ENCODE measurements at places on chromosomes 6 and 20.

DNA sequence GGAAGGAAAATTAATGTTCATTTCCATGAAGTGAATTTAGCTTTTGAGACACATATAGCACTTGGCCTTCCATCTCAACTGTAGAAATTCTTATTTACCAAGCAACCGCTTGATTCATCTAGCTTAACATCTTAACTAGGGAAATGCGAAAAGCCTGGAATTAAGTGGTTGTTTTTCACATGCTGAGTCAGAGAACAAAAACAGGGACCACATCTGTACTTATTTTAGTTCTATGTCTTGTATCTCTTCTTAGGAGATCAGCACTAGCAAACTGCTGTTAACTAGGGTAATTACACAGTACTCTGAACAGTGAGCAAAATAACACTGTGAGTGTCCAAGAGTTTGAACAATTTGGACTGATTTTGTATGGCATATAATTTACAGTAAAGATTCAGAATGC is 590.9 kb upstream of the NRSN1 start:
- no peak for DNase-seq

DNA sequence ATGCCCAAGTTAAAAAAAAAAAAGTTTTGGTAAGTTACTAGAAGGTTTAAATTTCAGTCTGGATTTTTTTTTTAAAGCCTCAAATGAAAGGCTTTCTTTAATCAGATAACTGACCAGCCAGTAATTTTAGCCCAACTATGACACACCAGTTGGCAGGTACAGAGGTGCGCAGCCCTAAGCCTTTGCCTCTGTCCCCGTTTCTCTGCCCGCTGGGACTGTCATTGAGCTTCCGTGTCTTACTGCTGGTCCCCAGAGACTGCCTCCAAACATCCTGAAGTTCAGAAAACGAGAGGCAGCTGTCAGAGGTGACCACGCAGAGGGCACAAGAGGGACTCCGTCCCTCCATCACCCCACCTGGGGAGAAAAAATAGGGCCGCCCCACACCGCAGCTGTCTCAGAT is 118.2 kb downstream of the RPS12 start:
- DNase-seq = no peak

DNA sequence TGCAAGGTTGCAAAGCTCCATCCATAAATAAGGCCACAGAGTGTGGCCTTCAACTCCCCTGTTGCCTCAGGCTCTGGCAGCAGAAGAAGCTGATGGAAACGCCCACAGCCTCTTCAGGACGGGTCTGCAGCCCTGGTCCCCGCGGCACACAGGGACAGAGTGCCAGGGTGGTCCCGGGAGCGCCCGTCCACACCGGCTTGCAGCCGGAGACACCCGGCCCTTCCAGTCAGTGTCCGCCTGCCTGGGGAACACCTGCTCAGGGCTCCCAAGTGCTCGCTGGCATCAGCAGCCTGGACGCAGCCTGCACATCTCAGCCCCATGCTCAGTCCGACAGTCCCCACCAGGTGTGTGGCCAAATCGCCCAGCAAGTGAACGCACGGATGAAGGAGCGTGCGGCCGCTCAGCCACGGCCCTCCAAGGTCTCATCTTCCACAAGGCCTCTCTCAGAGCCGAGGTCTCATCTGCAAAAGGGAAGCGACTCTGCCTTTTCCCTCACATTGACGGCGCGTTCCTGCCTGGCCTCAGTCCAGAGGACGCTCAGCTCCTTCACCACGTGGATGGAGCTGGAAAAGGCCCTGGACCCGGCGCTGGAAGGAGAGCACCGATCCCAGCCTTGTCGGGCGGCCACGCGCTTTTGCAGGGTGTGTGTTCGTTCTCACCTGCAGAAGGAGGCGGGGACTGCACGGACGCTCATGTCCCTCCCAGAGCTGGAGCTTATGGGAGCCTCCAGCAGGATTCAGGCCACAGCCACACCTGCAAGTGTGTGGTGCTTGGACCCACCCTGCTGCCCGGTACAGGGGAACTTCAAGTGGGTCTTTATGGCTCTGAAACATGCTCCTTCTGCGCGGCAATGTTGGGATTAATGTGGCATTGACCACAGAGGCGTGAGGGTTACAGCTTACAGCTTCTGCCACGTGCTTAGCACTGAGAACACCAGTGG is 180.4 kb downstream of the DLL1 start:
- DNase-seq = no peak

GRCh38 chr20:63234693-63235398 is 859 bp upstream of the BIRC7 start:
- DNase-seq = no peak

DNA sequence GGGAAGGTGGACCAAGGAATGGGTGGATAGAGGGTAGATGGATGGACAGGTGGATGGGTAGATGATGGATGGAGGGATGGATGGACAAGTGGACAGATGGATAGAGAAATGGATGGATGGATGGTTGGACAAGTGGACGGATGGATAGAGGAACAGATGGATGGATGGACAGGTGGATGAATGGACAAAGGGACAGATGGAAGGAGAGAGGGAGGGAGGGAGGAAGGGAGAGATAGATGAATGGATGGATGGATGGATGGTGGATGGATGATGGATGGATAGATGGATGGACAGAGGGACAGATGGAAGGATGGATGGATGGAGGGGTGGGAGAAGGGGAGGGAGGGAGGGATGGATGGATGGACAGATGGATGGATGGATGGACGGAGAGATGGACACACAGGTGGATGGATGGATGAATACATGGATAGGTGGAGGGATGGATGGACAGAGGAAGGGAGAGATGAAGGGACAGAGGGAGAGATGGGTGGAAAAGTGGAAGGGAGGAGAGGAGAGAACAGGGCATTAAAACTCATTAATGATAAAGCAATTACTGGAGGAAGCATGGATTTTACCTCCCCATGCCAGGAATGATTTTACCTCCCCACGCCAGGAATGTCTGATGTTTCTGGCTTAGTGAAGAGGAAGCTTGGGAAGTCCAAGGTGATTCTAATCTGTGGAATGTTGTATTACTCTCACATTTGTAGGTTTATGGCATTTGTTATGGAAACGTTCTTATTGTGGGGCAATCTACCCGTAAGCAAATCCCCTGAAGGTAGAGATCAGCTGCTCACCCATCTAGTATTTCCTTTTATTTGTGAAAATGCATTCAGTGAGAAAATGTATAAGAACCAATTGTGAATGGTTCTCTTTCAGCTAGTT is 383.3 kb downstream of the TAF4 start:
- DNase-seq = no peak

DNA sequence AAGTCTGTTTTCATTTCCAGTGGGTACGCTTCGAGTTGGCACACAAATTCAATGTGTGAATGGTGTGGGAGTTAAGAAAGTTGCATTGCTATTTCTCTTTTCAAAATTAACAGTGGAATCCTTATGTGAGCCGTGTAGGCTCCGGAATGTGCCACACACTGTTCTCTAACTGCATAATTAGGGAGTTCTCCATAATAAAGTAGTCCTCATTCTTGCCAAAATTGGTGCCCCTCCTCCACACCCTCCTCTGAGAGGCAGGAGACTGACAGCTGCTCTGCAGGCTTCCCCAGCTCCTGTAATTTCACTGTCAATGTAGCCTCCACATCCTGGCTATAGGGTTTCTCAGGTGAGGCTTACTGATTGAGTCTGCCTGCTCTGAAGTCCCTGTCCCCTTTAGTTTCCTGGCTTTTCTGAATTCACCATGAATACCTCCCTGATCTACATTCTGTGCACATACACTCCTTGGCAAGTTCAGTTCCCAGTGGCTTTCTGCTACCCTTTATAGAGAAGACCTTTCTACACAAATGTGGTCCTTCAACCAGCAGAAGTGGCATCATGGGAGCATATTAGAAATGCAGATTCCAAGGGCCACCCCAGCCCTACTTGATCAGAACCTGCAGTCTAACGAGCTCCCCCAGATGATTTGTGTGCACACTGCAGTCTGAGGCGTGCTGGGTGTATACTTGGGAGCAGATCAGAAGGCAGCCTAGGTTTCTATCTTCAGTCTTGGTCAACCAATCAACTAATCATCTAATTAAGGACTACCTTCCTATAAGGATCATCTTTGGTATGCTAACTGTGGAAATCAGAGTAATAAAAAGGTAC is 19.9 kb upstream of the CCN6 start:
- DNase-seq = no peak

DNA sequence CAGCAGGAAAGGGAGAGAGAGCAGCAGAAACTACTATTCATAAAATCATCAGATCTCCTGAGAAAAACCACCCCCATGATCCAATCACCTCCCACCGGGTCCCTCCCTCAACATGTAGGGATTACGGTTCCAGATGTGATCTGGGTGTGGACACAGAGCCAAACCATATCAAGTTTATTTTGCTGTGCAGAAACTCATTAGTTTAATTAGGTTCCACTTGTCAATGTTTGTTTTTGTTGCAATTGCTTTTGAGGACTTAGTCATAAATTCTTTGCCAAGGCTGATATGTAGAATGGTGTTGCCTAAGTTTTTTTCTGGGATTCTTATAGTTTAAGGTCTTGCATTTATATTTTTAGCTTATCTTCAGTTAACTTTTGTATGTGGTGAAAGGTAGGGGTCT is 422.0 kb upstream of the HS3ST5 start:
- no peak for DNase-seq

DNA sequence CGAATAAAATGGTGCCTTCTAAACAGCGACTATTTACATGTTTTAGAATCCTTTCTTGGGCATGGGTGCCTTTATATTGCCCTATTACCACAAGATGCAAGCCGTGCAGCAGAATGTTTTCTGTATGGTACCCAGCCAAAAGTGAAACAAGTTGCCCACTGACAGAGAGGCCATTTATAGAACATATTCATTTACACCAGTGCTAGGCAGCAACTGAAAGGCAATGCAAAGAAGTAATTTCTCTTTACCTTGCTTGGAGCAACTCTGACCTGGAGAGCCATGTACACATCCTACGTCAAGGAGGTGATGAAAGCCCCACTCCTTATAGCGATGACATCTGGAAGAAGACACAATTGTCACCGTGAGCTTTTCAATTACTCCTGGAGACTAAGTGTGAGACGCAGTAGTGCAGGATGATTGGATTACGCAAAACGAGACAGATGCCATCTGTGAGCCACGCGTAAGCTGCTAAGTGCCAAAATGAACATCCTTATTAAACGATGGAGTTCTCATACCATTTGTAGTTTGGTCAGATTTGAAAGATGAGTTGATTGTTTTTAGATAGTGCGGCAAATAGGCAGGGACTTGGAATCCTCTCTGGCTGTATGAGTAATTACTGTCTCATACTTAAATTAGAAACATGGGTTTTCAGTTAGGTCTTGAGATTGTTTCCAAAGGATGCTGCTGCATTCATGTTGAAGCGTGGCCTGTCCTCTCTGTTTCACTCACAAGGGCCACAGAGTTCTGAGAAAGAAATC is at the start of gene TMEM244:
TMEM244 (minus strand) TSS at position 408 of the 758 bp plus-strand sequence; CDS start at position 281, 127 bp downstream.
- no peak for DNase-seq

DNA sequence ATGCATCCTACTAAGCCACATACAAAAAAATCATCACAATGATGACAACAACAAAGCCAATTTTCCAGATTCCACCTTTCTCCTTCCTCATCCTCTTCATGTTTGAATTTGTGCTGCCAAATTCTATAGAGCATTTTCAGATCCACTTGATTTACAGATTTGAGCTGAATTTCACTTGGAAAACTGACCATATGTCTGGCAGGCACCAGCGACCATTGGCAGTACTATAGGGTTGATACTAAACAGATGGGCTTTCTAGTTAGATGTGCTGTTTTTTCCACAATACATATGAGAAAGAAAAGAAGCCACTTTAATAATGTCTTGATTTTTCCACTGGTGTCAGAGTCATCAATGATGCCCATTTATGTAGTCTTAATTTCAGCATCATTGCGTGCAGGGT is 127.0 kb downstream of the PHACTR3 start:
- DNase-seq = no peak

- DNase-seq = no peak
Measured at GRCh38 chr6:31775184-31775583, 1.9 kb downstream of the VWA7 start.

DNA sequence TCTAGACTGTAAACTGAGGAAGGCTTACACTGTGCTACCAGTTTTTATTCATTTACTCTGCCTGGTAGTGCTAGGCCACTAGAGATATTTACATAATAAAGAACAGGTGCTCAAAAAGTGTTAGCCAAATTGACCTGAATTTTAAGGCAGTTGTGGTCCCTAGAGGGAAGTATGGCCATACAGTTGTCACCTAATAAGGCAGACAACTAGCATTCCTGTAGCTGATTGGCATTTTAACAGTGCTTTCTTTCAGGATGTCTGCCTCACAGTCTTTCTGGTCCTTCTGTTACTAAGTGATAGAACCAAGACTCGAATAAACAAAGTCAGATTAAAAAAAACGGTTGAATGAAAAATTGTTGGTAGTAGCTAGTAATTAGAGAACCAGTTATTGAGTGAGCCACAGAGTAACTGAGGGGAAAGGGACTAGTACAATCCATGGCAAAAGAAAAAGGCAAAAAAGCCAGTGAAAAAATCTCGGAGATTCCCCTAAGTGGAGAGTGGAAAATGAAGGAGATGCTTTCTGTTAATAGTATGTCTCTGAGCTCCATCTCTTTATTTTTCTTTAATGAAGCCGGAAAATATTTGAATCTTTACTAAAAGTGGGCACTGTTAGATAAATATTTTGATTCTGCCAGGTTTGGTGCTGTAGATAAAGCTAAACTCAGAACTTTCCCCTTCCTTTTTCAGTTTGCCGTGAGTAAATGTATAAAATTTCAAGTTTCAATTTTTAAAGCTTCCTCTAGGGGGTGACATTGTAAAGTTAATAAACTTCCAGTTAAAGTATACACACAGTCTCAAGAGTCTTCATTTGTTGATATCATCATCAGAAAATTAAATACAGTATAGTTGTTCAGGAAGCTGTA is 9.1 kb downstream of the VTA1 start:
- DNase-seq = no peak

DNA sequence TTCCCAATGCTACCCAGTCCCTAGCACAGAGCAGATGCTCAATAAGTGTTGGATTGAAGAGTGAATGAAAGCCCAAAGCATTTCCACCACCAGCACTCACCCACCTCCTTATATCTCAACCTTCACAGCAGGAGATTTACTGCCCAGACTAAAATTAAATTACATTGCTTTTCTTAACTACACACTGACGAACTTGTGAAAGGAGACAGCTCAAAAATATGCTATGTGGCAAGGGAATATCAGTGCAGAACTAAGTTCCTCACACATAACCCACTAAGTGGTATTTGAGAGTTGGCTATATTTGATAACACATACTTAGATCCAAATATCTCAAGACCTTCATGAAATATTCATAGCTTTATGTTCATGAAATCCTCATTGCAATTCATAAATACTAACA is 137.7 kb downstream of the FRK start:
- DNase-seq = no peak

DNA sequence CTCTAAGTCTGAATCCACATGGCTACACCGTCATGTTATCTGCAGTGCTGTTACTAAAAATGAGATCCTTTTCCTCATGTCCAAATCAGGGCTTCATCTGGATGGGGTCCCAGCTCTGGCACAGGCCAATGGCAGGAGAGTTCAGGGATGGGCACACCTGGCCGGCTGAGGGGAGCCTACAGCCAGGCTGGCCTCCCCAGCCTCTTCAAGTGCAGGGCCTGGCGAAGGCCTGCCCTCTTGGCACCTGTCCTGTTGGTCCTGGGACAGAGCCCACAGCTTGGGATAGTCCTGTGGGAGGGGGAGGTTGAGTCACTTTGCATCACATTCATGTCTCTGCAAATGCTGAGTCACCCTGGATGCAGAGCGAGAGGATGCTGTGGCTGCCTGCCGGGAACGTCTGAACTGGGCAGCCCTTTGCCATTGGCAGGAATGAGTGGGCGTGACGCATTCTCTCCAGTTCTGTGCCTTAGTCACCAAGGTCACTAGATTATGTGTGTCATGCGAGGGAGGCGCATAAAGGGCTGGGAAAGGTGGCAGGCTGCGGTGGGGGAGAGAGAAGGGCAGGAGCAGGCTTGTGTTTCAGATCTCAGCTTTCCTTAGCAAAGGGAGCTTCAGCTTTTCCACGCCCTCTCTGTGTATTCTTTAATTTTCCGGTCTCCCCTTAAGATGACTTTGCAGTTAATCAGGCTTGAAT is 223.2 kb upstream of the ECI2 start:
- no peak for DNase-seq
